Activated T-cell treated with anti-CD3 and anti-CD28 coated beads, Interleukin-2, amount 50 U/mL, for 4 hours (primary cell): ENCODE measurements at places on chromosomes 13 and 19.

- DNase-seq: no peak
Observed at GRCh38 chr13:59277106-59277505, 886.6 kb downstream of the DIAPH3 start.

GRCh38 chr13:32028711-32029110 is 2.9 kb upstream of the FRY start:
- no peak for DNase-seq

GRCh38 chr13:107192289-107192688 is 624.4 kb upstream of the ARGLU1 start:
- no peak for DNase-seq

GRCh38 chr13:71871844-71872243 is 4.8 kb upstream of the DACH1 start:
- no peak for DNase-seq

- no peak for DNase-seq
Observed at GRCh38 chr13:37295573-37295972, 190.1 kb upstream of the CSNK1A1L start.

DNA sequence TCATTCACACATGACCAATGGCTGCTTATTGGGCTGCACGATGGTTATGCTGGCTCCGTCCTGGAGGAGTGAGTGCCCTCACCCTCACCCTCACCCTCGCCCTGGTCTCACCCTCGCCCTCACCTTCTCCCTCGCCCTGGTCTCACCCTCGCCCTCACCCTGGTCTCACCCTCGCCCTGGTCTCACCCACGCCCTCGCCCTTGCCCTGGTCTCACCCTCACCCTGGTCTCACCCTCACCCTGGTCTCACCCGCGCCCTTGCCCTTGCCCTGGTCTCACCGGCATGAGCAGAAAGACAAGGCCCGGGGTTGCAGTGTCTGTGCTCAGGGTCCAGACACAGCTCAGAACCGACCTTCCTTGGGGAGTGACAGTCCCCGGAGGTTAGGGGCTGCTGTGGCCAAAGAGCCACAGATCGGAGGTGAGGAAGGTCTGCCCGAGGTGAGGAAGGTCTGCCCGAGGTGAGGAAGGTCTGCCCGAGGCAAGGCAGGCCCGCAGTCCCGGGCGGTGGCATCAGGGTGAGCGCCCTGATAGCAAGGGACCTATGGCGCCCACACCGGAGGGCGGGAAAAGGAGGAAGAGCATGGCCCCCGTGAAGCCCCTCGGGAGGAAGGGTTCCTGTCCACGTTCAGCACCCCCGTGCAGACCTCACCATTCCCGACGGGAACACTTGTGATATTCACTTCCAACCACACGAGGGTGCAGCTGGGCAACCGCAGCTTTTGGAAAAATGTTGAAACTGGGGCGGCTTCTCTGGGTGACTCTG is 65.6 kb downstream of the MCF2L start:
- DNase-seq: no peak

DNA sequence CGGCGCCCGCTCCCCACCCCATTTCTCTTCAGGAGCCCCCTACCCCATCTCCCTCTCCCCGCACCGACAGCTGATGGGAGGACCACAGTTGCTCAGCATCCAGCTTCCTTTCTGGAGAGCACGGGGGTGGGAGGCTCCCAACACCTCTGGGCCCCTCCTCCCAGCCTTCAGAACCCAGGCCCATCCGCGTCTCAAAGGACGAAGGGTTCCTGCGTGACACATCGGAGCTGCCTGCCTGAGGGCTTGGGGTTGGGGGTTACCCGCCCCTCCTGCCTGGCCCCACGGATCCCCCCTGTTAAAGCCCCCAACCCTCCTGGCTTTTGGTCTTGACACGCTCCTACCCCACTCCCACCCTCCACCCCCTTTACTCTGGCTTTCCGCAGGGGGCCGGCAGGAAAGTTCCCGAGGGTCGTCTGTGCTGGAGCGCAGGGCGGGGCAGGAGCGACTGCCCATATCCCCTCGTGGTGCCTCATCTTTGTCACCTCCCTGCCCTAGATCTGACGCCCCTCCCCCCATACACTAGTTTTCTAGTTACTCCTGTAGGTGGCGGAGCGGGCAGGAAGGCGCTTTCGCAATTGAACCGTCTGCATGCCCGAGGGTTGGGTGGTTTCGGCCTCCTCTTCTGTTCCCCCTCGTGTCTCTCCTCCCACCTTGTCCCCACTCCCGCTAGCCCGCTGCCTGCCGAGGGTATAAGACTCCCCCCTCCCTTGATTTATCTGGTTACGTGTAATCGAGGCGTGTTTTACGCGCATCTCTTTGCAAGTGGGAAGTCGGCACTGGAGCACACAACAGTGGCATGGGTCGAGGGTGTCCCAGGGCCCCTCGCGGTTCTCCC is 924 bp downstream of the TRAPPC5 start:
- peak; percentile 82 for DNase-seq

GRCh38 chr19:15488489-15489226 is 9.4 kb upstream of the PGLYRP2 start:
- no peak for DNase-seq

DNA sequence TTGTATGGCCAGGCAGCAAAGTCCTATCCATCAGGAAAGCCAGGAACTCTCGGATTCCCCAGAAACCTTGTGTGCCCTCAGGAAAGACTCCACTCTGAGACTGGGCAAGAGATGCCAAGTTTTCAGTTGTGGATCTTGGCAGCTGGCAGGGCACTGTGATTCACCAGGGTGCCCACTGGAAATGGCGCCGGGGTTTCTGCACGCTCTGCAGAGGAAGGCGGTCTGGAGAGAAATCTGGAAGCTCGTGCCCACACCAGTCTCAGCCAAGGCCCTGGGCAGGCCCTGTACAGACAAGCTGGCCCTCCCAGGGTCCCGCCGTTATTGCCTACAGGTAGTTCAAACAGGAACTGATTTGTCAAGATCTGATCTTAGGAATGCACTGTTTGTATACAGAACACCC is 4.9 kb downstream of the NAPA start:
- DNase-seq: no peak

- no peak for DNase-seq
Observed at GRCh38 chr19:15265850-15266248, 33.6 kb upstream of the EPHX3 start.

DNA sequence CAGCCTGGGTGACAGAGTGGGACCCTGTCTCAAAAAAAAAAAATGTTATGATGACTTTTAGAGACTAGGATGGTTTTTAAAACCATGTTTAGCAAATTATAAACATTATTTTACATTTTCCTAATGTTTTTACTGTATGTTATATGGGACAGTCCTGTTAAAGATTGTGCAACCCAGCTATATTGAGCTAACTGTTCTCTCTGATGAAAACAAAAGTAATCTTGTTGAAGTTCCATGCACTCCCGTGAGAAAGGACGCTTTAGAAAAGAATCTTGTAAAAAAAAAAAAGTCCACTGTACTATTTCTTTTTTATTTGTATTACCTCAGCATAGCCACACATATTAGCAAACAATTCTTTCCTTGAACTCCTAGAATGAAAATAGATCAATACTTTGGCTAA is 451.2 kb downstream of the DCT start:
- no peak for DNase-seq
